ENCODE measurements at places on chromosomes 12 and 14.
A peak's percentile ranks its signal among the peaks of the same experiment; 100 is the strongest.

- no peak for DNase-seq
These were observed 229.7 kb upstream of the GARIN2 start for GRCh38 chr14:66959437-66960050.

GRCh38 chr12:65501093-65501621, 222.7 kb downstream of the MSRB3 start:
- no peak for DNase-seq

DNA sequence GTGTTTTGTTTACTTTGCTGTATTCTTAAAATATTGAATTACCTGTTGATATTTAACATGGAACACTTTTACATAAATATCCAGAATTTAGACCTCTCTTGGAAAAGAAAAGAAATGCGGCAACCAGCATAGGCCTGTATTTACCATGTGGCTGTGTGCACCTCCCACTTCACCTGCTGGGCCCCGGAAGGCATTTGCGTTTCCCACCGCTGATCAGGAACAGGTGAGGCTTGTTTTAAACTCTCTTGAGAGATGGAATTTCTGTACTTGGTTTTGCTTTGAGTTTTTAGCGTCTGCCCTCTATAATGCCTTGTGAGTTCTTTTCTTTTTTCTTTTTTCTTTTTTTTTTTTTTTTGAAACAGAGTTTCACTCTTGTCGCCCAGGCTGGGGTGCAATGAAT, 124.2 kb downstream of the GLT1D1 start:
- DNase-seq = no peak

GRCh38 chr14:105473677-105474482, 741 bp upstream of the CRIP2 start:
- peak; percentile 94 for DNase-seq

GRCh38 chr12:126627596-126627995, 1562.4 kb downstream of the AACS start:
- DNase-seq = no peak

DNA sequence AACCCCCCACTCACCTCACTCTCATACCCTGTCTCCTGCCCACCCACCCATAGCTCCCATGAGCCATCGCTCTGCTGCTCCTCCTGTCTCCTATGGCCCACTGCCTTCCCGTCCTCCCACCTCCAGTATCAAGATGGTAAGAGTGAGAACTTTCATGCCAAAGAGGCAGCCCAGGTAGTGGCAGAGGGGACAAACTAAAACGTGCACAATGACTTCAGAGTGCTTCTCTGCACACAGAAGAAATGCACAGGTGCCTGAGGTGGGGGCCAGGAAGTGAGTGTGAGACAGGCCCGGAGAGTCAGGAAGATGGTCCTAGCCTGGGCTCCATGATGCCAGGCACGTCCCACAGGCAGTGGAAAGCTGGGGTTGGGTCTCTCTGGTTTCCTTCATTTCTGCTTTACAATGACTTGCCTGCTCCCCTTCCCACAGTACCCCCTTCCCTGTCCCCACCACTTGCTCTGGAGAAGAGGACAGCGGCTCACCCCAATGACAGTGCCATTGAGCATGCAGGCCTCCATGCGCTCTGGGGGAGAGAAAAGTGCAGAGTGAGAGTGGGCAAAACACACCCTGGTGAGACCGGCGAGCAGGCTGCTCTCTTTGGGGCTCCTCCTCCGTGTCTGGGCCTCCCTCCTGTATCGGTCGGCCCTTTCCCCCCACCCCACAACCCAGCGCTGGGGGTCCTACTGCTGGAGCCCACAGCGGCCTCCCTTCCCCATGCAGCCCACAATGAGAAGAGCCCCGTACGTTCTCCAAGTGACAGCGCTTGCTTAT, 22.8 kb upstream of the ANO2 start:
- no peak for DNase-seq

Data from D341Med (cell line).